Head of caudate nucleus (tissue), 42 donors: ENCODE measurements at places on chromosomes 7 and 10.

- no peak for DNase-seq
Measured at GRCh38 chr10:74011770-74012169, 13.9 kb downstream of the VCL start.

- no peak for DNase-seq
Measured at GRCh38 chr10:99370993-99371392, 41.8 kb downstream of the CNNM1 start.

DNA sequence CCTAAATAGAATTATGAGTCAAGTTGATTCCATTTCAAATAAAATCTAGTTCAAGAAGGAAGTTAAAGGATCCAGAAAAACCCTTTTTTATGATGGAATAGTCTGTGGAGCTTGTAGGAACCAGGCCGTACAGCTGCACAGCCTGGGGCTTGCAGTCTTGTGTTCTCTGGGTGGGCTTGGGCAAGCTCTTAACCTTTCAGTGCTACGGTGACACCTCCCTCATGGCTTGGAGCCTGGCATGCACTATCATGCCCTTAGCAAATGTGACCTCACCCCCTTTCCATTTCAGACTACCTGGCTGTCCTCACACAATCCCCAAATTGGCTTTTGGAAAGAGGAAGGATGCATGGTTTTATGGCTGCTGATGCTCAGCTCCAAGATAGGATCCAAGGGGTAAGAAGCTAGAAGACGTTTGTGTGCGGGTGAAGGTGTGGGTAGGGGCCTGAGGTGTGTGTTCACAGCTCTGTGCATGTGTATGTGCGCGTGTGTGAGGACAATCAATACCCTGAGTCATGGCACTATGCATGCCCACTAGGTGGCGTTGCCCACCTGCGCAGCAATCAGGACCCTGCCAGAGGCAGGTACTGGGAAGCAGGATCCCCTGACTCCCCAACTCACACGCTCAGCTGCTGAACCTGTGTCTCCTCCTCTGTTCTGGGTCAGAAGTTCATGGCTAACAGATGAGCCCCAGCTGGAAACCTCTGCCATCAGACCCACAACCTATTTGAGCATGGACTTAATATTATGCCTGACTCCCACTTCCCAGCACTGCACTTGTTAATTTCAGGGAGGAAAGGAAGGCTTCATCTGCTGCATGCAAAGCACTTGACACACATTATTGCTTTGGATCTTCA, 113.4 kb downstream of the PTPN20 start:
- peak; percentile 80 for DNase-seq

- no peak for DNase-seq
Measured at GRCh38 chr7:75732764-75733630, 5.7 kb downstream of the HIP1 start.

DNA sequence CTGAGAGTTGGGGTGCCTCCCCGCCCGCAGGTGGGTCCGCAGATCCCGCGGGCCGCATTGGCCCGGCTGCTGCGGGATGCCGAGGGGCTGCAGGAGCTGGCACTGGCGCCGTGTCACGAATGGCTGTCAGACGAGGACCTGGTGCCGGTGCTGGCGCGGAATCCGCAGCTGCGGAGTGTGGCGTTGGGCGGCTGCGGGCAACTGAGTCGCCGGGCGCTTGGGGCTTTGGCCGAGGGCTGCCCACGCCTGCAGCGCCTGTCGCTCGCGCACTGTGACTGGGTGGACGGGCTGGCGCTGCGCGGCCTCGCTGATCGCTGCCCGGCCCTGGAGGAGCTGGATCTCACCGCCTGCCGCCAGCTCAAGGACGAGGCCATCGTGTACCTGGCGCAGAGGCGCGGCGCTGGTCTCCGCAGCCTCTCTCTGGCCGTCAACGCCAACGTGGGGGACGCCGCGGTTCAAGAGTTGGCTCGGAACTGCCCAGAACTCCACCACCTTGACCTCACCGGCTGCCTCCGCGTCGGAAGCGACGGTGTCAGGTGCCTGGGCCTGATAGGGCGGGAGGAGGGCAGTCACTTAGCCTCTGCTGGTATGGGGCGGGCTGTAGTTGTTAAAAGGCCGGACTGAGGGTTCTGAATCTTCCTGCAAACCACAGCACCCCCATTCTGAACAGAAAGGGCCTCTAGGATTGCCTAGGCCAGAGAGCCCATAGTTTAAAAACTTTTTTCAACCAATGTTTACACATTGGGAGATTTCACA, 1.3 kb downstream of the FBXL15 start:
- DNase-seq, result peak; percentile 48

GRCh38 chr7:128163473-128163872, 77.6 kb upstream of the LEP start:
- DNase-seq, result no peak

DNA sequence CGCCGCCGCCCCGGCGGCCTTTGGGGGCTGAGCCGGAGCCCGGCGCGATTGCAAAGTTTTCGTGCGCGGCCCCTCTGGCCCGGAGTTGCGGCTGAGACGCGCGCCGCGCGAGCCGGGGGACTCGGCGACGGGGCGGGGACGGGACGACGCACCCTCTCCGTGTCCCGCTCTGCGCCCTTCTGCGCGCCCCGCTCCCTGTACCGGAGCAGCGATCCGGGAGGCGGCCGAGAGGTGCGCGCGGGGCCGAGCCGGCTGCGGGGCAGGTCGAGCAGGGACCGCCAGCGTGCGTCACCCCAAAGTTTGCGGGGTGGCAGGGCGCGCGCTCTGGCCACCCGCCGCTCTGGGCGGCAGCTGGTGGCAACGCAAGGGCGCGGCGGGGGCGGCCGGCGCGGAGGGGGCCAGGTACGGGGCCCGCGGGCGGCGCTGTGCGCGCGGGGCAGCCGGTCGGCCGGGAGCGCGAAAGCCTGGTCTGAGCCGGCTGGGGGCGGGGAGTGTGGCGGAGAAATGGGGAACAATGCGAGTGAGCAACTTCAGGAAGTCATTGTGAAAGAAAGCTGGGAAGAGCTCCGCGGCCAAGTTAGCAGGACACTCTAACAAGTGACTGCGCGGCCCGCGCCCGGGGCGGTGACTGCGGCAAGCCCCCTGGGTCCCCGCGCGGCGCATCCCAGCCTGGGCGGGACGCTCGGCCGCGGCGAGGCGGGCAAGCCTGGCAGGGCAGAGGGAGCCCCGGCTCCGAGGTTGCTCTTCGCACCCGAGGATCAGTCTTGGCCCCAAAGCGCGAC, at the start of gene IKZF1:
TSS of gene IKZF1 (plus strand) at position 588 of the 782 bp plus-strand sequence. CDS start 14,346 bp downstream, outside the sequence.
- no peak for DNase-seq

DNA sequence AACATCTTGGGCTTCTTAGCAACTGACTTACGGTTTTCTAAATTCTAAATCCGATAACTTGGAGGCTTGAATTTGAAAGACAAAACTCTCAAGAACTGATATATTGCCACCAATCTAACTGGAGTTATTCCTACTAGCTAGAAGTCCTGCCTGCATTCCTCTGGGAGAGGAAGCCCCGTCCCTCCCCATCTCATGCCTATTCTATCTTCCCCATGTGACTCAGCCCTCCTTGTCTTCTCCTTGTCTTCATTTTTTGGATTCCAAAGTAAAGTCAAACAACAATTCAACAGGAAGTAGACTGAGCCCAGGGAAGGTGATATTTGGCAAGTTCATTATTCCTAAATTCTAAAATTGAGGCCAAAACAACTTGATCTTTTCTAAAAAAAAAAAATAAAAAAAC, 587.7 kb downstream of the KCNMA1 start:
- DNase-seq, result no peak

DNA sequence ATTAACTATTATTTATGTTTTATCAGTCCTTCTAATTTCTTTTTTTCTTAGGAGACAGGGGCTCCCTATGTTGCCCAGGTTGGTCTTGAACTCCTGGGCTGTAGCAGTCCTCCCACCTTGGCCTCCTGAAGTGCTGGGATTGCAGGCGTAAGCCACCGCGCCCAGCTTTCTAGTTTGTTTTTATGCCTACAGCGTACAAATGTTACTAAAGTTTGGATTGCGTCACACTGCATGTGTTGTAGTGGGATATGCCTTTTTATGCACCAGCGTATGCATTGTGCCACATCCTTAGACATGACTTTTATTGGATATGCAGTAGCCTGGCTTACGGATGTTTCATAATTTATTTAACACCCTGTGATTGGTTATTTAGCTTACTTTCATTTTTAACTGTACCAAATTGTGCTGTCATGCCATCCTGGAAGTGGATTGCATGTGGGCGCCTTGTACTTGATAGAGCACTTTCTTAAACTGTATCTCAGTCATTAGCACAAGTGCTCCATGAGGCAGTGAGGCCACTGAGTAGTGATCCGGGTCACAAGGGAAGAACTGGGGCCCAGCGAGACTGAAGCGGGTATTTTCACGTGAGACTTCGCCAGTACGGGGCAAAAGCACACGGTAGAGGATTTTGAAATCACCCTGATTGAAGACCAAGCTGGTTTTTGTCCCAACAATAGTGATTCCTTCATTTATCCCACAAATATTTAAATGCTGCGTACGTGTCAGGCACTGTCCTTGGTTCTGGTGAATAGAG, 165.0 kb downstream of the MGMT start:
- no peak for DNase-seq

DNA sequence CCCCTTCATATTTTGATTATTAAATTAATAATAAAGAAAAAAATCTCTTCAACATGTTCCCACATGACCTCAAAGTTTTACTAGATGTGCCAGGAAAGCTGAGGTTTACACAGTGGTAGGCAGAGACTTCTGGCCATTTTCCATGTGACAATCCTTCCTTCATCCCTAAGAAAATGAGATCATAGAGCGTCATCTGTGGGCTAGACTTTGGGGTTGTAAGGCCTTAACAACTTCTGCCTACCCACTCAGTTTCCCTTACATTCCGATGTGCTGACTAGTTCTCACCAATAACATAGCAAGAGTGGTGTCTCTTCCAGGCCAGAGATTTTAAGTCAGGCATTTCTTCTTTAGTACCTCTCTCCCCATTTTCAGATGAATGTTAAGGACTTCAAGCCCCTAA, 171.1 kb upstream of the PHF14 start:
- no peak for DNase-seq

GRCh38 chr10:61935077-61935476, 33.6 kb downstream of the ARID5B start:
- DNase-seq, result no peak

DNA sequence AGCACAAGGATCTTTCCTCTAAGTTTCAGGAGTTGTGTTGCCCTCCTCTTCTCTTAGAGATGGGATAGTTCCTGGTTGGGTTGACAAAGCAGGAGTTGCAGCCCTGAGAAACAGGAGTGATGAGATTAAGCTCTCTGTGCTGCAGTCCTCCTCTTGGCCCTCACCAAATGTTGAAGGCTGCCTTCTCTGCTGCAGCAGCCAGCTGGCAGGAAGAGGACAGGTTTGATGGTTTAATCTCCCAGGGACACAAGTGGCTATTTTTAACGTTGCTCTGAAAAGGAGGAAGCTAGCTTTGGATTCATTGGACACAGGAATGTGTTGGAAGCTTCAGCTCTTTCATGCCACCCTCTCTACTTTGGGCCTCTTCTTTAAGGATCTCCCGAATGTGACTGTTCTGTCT, 9.4 kb downstream of the STRIP2 start:
- DNase-seq, result no peak

GRCh38 chr7:66961096-66961495, 34.3 kb downstream of the SBDS start:
- DNase-seq, result no peak

DNA sequence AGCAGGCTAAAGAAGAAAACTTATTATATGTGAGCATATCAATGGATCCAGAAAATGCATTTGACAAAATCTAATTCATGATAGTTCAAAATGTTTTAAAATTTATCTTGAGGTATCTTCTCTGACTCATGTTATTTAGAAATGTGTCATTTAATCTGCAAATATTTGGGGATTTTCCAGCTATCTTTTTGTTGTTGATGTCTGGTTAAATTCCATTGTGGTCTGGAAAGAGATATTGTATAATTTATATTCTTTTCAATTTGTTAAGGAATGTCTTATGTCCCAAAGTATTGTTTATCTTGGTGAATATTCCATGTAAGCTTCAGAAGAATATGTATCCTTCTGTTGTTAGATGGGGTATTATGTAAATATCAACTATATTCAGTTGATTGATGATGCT, 942.5 kb downstream of the KCNMA1 start:
- DNase-seq, result no peak

GRCh38 chr10:78805176-78805575, 263.6 kb upstream of the ZMIZ1 start:
- DNase-seq, result no peak

DNA sequence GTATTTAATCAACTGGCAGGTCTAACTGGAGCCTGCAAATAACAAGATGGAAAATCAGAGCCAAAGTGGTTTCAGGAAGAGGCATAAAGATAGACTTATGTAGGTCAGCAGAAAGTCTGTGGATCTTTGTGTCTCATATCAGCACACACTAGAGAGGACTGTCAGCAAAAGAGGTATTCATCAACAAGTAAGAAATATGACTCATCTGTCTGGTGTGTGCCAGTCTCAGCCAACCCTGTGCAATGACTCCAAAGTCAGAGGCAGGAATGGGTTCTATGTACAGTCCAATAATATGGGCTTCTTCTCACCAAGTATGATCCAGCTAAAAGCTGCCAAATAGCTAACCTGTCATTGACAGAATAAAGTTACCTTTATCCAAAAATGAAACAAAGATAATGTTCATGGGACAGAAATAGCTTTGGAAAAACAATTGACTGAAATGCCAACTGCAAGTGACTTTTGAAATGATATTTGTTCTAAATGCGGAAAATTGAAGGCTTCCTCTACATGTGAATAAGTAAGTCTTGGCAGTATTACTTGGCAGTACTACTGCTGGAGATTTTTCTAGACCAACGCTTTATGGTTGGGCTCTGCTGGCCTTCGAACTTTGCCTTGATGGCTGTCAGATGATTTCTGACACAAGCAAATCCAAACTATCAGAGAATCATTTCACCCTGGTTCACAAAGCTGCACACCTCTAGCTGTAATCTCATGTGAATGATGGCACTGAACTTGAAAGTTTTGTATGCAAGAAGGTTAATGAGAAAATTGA, 272.3 kb upstream of the SEMA3C start:
- no peak for DNase-seq

GRCh38 chr7:65453341-65454030, 79.8 kb downstream of the ZNF92 start:
- no peak for DNase-seq

DNA sequence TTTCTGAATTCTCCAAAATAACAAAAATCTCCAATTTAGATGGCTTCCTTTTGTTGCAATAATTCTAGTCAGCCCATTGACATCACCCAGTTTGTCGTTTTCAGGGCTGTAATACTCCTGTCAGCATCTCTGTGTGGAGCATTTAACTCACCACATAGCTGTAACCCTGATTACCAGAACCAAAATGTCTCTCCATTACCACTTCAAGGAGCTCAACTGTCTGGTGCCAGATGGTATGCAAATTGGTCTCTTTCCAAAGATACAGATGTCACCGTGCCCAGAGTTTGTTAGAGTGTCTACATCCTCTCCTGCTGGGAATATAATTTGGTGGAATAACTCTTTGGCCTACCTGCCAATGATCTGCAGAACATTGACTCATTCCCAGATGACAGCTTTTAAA, 350.3 kb upstream of the POT1 start:
- no peak for DNase-seq

GRCh38 chr10:103502849-103503660, 9.6 kb downstream of the NEURL1 start:
- DNase-seq, result no peak

GRCh38 chr10:112047674-112048073, 135.9 kb downstream of the GPAM start:
- DNase-seq, result no peak

GRCh38 chr10:73093922-73094850, 2.5 kb downstream of the P4HA1 start:
- DNase-seq, result no peak
